ENCODE measurements at places on chromosomes 2 and 18.
A peak's percentile ranks its signal among the peaks of the same experiment; 100 is the strongest.

DNA sequence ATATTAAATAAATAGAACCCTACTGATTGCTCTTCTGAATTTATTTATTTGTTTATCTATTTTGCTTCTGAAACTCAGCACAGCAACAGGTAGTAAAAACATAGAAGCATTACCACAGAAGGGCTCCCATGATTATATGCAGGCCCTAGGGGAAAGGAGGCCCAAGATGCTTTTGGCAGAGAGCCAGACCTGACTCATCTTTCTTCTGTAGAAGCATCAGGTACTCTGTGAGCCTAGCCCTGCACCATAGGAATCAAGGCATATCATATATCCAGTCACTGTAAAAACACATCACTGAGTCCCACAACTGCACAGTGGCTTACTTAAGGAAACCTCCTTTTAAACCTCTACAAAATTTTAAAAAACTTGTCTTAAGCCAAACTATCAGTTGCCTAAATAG is 1.8 kb downstream of the SCN9A start:
- DNase-seq = no peak

DNA sequence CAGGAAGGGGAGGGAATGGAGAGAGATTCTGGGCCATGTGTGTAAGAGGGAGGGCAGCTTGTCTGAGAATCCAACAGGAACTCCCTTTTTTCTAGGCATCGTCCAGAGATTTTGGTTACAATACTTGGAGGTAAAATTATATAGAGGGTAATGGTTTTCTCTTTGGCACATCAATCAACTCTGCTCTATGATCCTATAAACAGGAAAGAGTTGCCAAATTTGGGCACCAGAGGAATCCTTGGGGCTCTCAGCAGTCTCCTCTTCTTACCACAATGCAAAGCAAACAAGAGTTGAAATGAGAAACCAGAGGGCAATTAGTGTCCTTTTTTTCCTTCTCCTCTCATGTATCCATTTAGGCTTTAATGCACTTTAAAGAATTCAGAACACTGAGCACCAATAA is 243.4 kb downstream of the SLC8A1 start:
- DNase-seq = no peak

- no peak for DNase-seq
Measured at GRCh38 chr2:222288590-222289277, 10.1 kb downstream of the PAX3 start.

- DNase-seq = no peak
Measured at GRCh38 chr2:86280191-86280667, 57.2 kb downstream of the REEP1 start.

- no peak for DNase-seq
Measured at GRCh38 chr2:71992036-71992435, 155.6 kb downstream of the CYP26B1 start.

- DNase-seq = no peak
Measured at GRCh38 chr18:76985951-76986236, 146.7 kb downstream of the MBP start.

DNA sequence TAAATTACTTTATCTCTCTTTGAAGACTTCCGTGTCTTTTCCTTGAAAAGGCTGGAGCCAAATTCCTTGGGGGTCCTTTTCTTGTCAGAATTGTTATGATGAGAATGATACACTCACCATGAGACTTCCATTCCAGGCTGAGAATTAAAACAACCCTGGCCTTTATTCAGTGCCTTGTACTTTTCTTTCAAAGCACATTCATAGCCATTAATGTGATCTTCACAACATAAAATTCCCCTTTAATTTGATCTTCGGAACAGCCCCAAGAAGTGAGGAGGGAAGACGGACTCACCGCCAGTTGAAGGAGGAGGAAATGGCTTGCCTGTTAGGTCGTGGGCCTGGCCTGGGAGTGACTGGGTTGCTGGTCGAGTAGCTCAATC is 127.3 kb downstream of the DDX1 start:
- no peak for DNase-seq

GRCh38 chr2:20596193-20596972 is 54.5 kb downstream of the HS1BP3 start:
- DNase-seq = no peak

DNA sequence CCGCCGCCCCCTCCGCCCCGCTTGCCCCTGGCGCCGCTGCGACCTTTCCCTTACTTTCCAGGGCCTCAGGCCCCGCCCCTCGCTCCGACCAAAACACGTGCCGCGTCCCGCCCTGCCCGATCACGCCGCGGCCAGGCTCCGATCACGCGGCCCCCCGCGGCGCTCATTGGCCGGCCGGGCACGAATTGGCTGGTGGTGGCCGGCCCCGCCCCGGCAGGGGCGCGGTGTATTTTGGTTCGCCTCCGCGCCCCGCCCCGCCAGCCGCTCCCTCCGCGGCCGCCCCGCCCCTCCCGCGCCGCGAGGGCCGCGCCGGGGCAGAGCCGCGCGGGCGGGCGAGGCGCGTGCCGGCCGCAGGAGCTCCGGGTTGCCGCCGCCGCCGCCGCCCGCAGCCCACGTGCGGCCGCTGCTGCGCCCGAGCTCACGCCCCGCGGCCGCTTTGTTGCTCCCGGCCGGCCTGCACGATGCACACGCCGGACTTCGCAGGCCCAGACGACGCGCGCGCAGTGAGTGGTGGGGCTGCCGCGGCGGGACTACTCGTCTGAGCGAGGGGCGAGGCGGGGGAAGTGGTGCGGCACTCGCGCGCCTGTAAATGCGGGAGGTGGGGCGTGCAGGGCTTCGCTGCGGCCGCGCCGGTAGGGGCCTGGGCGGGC is at the start of gene KLF11:
TSS of gene KLF11 (plus strand) at position 295 of the 650 bp plus-strand sequence. CDS start at position 462, 167 bp downstream.
- DNase-seq = peak; percentile 74

DNA sequence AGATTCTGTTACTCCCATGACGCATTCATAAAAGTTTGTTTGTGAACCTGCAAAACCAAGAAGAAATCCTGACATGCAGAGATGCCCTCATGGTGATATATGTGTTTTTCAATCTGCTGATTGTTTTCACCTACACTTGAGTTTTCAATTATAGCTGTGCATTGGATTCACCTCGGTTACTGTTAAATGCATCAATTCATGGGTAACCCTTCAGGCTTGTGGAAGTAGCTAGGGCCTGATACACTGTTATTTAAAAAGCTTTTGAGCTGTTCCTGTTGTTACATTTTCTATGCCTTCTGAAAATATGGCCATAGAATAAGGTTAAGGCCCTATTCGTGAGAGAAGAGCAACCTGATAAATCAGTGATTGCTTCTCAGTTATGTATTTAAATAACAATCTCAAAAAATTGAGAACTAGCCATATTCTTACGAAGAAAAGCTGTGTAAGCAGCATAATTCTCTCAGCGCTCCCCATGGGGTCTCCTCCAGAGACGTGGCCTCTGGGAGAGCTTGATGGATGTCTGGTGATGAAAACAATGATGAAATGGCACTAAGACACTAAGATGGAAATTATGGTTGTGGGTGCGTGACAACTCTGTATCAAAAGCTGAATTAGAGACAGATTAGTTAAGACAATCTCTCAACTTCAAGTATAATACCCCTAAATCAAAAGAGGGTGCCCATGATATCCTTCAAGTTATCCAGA is 60.5 kb downstream of the RIT2 start:
- no peak for DNase-seq

DNA sequence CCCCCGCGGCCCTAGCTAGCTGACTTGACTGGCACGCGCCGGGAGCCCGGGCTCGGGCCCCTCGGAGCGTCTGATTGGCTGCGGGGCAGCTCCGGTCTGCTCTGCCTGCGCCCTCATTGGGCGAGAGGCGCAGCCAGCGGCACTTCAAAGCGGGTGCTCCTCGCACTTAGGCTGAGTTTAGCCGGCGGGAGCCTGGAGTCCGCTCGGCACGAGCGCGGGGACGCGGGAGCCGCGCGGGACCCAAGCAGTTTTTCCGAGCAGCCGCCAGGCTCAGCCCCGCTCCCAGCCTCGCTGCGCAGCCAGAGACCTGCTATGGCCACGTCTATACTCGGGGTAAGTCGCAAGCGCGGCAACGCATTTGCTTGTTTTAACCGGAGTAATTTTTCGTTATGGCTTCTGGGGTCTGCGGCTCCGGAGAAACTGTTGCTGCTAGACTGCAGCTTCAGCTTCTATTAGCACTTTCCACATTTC is at the start of gene SP9:
TSS of gene SP9 (plus strand) at position 174 of the 471 bp plus-strand sequence. CDS start at position 313, 139 bp downstream.
- DNase-seq = no peak

- DNase-seq = no peak
Measured at GRCh38 chr2:124081154-124081716, 56.1 kb downstream of the CNTNAP5 start.

GRCh38 chr18:25109484-25109883 is 242.5 kb downstream of the ZNF521 start:
- no peak for DNase-seq

GRCh38 chr2:169478339-169478738 is 955 bp upstream of the BBS5 start:
- DNase-seq = no peak

DNA sequence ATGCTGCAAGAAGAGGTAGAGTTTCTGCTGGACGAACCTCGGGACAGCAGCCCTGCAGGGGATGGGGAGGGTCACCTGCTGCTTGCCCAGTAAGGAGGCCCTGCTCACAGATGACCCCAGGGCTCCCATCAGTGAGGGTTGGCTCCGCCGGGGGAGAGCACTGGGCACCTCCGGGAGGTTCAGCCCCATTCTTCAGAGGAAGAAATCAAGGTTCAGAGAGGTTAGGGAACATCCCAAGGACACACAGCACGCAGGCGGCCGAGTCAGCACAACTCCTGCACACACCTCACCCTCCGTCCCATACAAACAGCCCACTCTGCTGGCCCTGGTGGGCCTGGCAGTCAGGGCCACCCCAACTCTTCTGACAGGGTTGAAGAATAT is 11.7 kb upstream of the CCDC74B start:
- no peak for DNase-seq

DNA sequence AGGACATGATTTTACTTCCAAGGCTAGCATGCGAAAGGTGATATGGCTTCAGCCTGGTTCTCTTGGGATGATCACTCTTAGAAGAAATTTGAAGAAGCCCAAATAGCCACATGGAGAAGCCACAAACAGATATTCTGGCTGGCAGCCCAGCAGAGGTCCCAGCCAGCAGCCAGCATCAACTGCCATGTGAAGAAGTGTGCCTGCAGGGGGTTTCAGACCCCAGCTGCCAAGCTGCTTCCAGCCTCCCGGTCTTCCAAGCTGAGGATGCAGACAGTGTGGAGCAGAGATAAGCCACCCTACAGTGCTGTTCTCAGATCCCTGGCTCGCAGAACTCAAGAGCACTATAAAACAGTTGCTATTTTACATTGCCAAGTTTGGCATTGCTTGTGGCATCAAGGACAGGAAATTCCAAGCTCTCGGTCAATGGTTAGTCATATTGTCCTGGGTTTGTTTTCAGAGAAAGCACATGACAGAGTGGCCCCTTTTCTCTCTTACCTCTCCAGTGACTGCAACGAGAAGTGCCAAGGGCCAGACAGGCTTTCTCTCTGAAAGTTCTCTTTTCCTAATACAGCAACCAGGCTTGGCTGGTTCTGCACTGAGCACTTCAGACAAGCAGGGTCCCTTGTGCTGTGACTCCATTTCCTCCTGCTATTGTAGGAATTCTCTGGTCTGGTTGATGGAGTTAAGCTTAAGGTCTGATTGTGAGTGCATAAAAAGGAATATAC is 223.7 kb downstream of the ANKRD30B start:
- no peak for DNase-seq

DNA sequence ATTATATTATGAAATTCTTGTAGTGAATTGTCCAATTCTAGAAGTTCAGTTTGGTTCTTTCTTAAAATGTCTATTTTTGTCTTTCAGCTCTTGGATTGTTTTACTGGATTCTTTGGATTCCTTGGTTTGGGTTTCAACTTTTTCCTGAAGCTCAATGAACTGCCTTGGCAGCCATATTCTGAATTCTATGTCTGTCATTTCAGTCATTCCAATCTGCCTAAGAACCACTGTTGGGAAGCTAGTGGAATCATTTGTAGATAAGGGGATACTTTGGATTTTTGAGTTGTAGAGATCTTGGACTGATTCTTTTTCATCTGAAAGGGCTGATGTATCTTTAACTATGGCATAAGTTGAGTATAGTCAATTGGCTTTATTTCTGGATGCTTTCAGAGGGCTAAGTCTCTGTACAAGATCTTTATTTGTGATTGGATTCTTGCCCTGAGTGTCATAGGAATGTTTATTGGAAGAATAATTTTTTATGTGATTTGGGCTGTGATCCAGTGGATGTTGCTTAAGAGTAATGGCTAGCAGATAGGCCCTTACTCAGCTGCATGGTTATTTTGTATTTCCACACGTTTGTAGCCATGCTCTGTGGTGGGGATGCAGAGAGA is 42.3 kb downstream of the SERPINB7 start:
- DNase-seq = no peak

GRCh38 chr18:4751523-4751922 is 296.4 kb upstream of the DLGAP1 start:
- no peak for DNase-seq

- no peak for DNase-seq
Measured at GRCh38 chr2:192585418-192585817, 390.7 kb upstream of the TMEFF2 start.

DNA sequence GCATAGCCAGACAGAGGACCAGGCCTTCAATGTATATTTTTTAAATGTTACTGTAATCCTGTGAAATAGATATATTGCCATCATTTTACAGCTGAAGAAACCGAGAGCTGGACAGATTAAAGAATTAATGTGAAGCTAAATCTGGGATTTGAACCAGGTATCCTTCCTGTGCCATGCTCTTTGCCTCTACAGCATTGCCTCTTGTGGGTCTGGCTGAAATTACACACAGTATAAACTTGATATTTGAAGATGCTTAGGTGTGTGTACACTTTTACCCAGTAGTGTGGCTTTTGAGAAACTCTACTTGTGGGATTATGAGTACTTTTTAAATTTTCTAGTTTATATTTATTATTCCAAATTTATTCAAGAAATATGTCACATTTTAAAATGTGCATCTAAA is 264.5 kb downstream of the CNTNAP5 start:
- no peak for DNase-seq
